ENCODE measurements at places on chromosomes 11 and 22. TPM values are rescaled to one million over a fixed set of nuclear protein-coding genes. Genes with fewer than 3 reads are reported as not detected.

DNA sequence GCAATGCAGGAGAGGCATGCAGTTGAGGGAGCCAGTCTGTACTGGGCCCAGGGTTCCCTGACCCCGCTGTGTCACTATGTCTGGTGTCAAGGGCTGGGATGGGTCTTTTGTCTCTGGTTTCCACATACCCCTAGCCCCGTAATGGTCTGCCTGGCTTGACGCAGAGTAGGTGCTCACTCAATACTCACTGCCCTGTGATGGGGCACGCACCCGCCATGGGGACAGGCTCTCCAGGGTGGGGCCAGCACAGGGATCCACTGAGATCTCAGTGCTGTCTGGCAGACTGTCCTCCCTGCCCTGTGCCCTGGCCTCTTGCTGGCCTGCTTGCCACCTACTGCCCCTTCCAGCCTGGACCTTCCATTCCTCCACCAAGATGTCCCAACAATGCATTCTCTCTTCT is 101.7 kb upstream of the CD82 start:
- no peaks in the 10 kb centered on the region for H3K4me1 ChIP-seq
- no peak for DNase-seq
- no peaks in the 10 kb centered on the region for H3K27me3 ChIP-seq
- no peaks in the 10 kb centered on the region for H3K36me3 ChIP-seq
- no peak overlapping the region for H3K27ac ChIP-seq

DNA sequence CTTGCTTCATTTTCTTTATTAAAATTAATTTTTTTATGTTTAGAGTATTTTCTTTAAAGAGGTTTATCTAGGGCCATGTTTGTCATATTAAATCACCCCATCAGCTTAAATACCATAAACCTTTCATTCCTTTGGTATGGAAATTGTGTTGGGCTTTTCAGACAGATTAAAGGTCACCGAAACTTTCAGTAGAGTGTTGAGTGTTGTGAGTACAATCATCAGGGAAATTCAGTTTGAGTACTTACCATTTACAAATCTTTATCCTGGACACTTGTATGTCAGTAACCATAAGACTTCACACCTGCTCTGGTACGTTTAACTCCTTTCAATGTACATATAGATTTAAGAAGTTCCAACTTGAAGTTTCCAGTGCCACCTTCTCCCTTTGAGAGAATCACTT is 12.0 kb downstream of the PRMT3 start:
- DNase-seq, result no peak
- H3K27ac ChIP-seq, result no peak overlapping the region
- no peak overlapping the region for H3K4me3 ChIP-seq

- H3K27ac ChIP-seq, result no peak overlapping the region
- peaks cover 5% of the 10 kb centered on the region for H3K4me1 ChIP-seq
- H3K4me3 ChIP-seq, result no peak overlapping the region
- H3K27me3 ChIP-seq, result peaks cover 46% of the 10 kb centered on the region
- no peak for DNase-seq
These were observed 7.3 kb upstream of the BRSK2 start for GRCh38 chr11:1382429-1382828.

GRCh38 chr22:45709060-45709739 is 37.6 kb downstream of the ATXN10 start:
- H3K36me3 ChIP-seq, result peaks cover 4% of the 10 kb centered on the region
- H3K4me3 ChIP-seq, result no peak overlapping the region
- DNase-seq, result peak; percentile 59
- no peaks in the 10 kb centered on the region for H3K27me3 ChIP-seq
- no peak overlapping the region for H3K27ac ChIP-seq

DNA sequence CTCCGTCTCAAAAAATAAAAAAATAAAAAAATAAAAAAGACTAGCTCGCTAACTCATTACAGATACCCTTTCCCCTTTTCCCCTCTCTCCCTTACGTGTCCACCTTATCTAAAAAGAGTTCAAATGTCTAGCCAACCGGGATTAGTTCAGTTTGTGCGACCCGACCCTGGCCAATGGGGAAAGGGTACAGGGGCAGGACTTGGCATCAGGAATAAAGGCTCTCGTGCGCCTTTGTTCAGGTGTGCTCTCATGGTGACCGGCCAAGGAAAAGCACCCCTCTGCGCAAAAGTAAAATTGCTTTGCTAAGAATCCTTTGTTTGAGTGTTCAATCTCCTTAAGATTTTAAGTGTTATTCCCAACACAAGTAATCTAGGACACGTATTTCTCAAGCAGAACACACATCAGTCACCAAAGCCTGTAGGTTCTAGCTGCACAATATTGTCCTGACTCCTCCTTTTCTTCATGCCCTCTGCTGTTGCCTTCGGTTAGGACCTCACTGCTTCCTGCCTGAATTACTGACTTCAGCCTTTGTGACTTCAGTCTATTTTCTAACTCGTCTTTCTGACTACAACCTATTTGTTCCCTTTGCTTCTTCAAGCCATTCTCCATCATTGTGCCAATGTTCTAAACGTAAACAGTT is 20.7 kb upstream of the CECR2 start:
- H3K36me3 ChIP-seq, result no peaks in the 10 kb centered on the region
- H3K27me3 ChIP-seq, result no peaks in the 10 kb centered on the region
- no peak overlapping the region for H3K27ac ChIP-seq
- H3K4me1 ChIP-seq, result no peaks in the 10 kb centered on the region
- DNase-seq, result no peak
- H3K4me3 ChIP-seq, result no peak overlapping the region

DNA sequence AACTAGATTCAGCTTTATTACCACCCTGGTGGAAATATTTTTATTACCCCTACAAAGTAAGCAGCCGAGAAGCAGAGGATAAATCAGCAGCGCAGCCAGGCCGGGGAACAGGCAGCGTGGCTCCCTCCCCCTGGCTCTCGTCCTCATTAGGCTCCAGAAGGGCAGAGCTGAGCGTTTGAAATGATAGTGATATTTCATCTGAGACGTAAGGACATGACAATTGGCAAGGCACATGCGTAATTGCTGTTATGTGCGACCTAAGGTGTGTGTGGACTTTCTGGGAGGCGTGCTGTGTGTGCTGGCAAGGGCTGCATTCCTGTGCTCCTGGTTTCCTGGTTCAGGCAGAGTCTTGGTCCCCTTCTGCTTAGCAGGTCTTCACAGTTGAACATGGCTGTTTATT is 247.8 kb downstream of the TBC1D22A start:
- no peaks in the 10 kb centered on the region for H3K4me1 ChIP-seq
- no peak overlapping the region for H3K4me3 ChIP-seq
- H3K27me3 ChIP-seq, result no peaks in the 10 kb centered on the region
- no peak overlapping the region for H3K27ac ChIP-seq

DNA sequence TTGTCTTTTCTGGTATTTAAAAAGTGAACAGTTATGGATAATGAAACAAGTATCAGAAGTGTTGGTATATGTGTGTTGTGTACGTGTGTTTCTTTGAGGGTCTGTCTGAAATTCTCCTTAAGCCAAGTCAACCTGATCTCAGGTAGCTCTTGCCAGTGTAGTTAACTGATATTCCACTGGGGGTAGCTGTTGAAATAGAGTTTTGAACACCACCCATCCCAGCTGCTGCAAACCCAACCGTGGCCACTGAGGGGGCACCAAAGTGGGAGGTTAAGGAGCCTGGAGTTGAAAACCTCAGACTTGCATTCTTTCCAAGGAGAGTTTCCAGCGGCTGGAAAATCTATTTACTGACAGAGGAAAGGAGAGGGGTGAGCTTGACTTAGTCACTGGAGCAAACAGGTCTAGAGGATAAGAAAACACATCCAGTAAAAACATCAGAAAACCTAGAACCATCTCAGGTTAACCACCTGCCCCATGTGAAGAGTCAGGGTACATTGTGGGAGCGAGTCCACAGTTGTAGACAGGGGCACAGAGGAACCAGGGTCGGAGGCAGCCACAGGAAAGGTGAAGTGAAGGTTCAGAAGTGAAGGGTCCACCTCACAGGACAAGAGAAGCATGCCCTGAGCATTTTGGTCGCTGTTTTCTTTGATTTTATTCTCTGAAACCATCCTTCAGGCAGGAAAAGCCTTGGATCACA is 8.8 kb upstream of the CUL5 start:
- no peak overlapping the region for H3K4me3 ChIP-seq
- H3K27me3 ChIP-seq, result peaks cover 3% of the 10 kb centered on the region
- H3K4me1 ChIP-seq, result no peaks in the 10 kb centered on the region
- peak; percentile 72 for DNase-seq

DNA sequence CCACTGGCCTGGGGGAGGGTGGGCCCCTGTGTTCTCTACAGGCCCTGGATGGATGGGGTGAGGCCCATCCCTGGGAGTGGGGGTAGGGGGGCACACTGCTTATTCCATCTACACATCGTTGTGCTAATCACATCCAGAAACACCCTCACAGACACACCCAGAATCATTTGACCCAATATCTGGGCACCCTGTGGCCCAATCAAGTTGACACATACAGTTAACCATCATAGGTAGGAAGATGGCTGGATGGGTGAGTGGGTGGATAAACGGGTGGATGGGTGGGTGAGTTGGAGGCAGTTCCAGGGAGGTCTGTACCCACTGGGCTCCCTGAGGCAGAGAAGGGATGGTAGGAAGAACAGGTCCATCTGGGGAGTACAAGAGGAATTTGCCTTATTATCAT is 81.3 kb upstream of the LINC01488 start:
- no peak for DNase-seq
- no peaks in the 10 kb centered on the region for H3K4me1 ChIP-seq
- H3K36me3 ChIP-seq, result no peaks in the 10 kb centered on the region
- H3K27me3 ChIP-seq, result peaks cover 7% of the 10 kb centered on the region
- no peak overlapping the region for H3K4me3 ChIP-seq
- H3K27ac ChIP-seq, result no peak overlapping the region

GRCh38 chr11:68828155-68828931 is 13.4 kb downstream of the CPT1A start:
- H3K27me3 ChIP-seq, result no peaks in the 10 kb centered on the region
- H3K27ac ChIP-seq, result no peak overlapping the region
- peaks cover 2% of the 10 kb centered on the region for H3K36me3 ChIP-seq
- no peak for DNase-seq

GRCh38 chr11:2267306-2267850 is 3.0 kb downstream of the ASCL2 start:
- peaks cover 35% of the 10 kb centered on the region for H3K27me3 ChIP-seq
- no peak overlapping the region for H3K27ac ChIP-seq

- no peak for DNase-seq
- H3K27ac ChIP-seq, result no peak overlapping the region
- H3K4me1 ChIP-seq, result no peaks in the 10 kb centered on the region
- peaks cover 22% of the 10 kb centered on the region for H3K36me3 ChIP-seq
- no peak overlapping the region for H3K4me3 ChIP-seq
These were observed 82.4 kb downstream of the CTTN start for GRCh38 chr11:70480711-70481110.

DNA sequence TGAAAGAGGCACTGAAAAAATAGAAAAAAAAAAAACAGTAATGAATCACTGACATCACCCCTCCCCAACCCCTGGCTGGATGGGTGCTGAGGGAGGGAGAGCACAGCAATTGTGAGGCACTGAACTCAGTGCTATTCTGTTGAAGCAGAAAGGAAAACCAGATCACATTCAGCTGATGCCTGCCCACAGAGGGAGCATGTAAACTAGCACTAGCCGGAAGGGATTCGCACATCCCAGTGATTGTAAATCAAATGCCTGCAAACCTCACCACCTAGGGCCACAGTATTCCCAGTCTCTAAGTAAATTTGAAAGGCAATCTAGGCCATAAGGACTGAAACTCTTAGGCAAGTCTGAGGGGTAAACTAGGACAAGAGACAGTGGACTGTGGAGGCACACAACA is 772.0 kb upstream of the CCDC179 start:
- H3K27ac ChIP-seq, result no peak overlapping the region
- DNase-seq, result no peak
- H3K36me3 ChIP-seq, result no peaks in the 10 kb centered on the region
- no peaks in the 10 kb centered on the region for H3K4me1 ChIP-seq
- H3K4me3 ChIP-seq, result no peak overlapping the region

- no peaks in the 10 kb centered on the region for H3K36me3 ChIP-seq
- peak overlapping the region; percentile 24 for H3K4me3 ChIP-seq
- H3K4me1 ChIP-seq, result peaks cover 35% of the 10 kb centered on the region
- H3K27me3 ChIP-seq, result peaks cover 12% of the 10 kb centered on the region
- no peak for DNase-seq
These were observed 3.1 kb upstream of the KCNQ1OT1 start for GRCh38 chr11:2702771-2703362.

DNA sequence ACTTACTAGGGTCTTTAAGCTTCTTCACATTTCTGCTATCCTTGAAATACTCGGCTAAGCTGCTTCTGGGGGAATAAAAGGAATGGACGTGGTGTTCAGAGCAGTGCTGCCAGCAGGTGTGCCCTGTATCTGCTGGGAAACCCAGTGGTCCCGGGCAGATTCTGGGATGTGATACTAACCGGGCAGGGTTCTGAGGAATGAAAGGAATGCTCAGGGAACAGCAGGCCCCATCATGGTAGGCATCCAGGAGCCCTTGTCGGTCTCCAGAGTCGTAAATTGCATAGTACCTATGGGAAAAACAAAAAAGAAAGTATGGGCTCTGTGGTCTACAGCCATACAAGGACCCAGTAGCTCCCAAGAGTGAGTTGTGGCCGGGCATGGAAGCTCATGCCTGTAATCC is 4.5 kb upstream of the TMEM223 start:
- H3K4me1 ChIP-seq, result peaks cover 11% of the 10 kb centered on the region
- DNase-seq, result no peak
- peaks cover 42% of the 10 kb centered on the region for H3K36me3 ChIP-seq
- no peak overlapping the region for H3K4me3 ChIP-seq
- H3K27ac ChIP-seq, result no peak overlapping the region

- no peak overlapping the region for H3K27ac ChIP-seq
- DNase-seq, result no peak
- no peaks in the 10 kb centered on the region for H3K27me3 ChIP-seq
- no peaks in the 10 kb centered on the region for H3K36me3 ChIP-seq
- no peak overlapping the region for H3K4me3 ChIP-seq
These were observed 502 bp downstream of the SMIM38 start for GRCh38 chr11:69156235-69156639.

DNA sequence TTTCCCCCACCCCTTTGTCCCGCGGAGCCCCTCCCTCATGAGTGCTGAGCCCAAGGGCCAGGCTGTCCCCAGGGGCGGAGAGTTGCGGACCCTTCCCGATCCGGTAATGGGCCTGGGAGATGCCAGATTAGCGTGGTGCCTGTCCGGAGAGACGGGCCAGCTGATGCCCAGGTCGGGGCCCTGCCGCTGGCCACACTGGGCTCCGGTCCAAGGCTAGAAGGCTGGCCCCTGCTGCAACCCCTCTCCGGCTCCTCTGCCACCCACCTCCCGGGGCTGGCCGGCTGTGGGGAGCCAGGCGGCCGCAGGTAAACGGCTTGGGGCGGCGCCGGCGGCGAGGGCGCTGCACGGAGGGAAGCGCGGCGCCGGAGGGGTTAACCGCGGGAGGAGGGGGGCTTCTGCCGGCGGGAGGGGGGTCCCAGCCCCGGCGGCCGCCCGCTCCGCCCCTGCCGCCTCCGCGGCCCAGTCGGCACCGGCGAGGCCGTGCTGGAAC is at the start of gene KCNK4:
Gene KCNK4 (plus strand): TSS at position 41 of the 490 bp plus-strand sequence. CDS start 1,717 bp downstream, outside the sequence.
- peaks cover 19% of the 10 kb centered on the region for H3K27me3 ChIP-seq
- H3K4me3 ChIP-seq, result peak within 1 kb of the TSS; percentile 16
- no peak within 1 kb of the TSS for H3K27ac ChIP-seq
- no peak for DNase-seq

MDK gene
- 312 TPM for total RNA-seq

KDM4E gene
- total RNA-seq, result not detected

MS4A2 gene
- total RNA-seq, result not detected

ZDHHC24 gene
- 4.3 TPM for total RNA-seq

SLC35E4 gene
- 0.15 TPM for total RNA-seq

TMEM218 gene
- total RNA-seq, result 14.2 TPM

OR5B21 gene
- total RNA-seq, result not detected

FAM180B gene
- total RNA-seq, result 0.42 TPM

PRODH gene
- total RNA-seq, result not detected

Measured in HepG2 (cell line).